Osteoblast (primary cell): ENCODE measurements at places on chromosomes 1 and 21. TPM values are rescaled to one million over a fixed set of nuclear protein-coding genes. Genes with fewer than 3 reads are reported as not detected.

DNA sequence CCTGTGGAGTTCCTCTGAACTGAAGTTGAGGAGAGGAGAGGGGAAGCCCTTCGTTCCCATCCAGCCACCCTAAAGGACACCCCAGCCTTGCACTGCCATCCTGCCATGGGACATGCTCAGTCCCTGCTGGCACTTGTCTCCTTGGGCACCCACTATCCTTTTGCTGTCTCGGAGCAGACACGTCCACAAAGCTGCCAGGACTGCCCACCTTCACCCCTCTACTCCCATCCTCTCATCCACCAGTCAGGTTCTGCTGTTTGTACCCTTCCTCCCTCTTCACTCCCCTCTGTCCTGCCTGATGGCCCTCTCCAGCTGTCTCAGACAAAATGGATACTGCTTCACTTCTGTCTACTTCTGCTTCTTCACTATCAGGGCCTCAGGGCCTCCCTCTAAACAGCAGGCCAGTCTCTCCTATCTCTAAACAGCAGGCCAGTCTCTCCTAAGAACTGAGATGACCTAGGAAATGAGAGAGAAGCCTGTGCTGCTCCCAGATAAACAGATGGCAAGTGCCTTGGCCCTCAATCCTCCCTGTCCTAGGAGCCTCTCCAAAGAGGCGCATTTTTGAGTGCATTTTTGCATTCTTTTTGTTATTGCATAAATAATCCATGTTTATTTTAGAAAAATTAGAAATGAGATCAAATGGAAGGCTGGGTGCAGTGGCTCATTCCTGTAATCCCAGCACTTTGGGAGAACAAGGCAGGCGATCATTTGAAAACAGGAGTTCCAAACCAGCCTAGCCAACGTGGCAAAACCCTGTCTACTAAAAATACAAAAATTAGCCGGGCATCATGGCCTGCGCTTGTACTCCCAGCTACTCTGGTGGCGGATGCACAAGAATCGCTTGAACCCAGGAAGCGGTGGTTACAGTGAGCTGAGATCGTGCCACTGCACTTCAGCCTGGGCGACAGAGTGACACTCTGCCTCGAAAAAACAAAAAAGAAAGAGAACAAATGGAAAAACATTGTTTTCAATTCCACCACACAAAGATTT is 4.4 kb upstream of the PYCR2 start:
- H3K4me1 ChIP-seq = peaks cover 5% of the 10 kb centered on the region
- no peak overlapping the region for H3K4me3 ChIP-seq
- H3K36me3 ChIP-seq = no peaks in the 10 kb centered on the region
- no peaks in the 10 kb centered on the region for H3K27me3 ChIP-seq
- no peak overlapping the region for H3K27ac ChIP-seq

- H3K36me3 ChIP-seq = no peaks in the 10 kb centered on the region
- no peak overlapping the region for H3K27ac ChIP-seq
- peaks cover 12% of the 10 kb centered on the region for H3K4me1 ChIP-seq
Measured at GRCh38 chr1:180231506-180231921, 1.4 kb downstream of the LHX4 start.

DNA sequence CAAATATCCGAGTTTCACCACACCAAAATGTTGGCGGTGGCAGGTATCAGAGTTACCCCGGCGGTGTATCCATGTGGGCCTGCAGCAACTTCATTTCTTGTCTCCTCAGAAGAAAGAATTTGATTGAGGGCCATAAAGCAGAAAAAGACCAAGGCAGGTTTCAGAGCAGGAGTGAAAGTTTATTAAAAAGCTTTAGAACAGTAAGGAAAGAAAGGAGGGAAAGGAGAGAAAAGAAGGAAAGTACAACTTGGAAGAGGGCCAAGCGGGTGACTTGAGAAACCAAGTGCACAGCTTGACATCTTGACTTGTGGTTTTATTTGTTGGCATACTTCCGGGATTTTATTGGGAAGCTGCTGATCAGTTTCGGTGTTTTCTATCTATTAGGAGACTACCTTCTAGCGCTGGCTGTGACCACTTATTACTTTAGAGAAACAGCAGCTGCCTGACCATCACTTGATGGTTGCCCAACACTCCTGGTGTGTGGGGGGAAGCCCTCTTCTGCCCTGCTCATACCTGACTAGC is 75.5 kb upstream of the RAB3GAP2 start:
- H3K4me1 ChIP-seq = no peaks in the 10 kb centered on the region
- H3K36me3 ChIP-seq = no peaks in the 10 kb centered on the region
- no peak for DNase-seq
- no peak overlapping the region for H3K27ac ChIP-seq

DNA sequence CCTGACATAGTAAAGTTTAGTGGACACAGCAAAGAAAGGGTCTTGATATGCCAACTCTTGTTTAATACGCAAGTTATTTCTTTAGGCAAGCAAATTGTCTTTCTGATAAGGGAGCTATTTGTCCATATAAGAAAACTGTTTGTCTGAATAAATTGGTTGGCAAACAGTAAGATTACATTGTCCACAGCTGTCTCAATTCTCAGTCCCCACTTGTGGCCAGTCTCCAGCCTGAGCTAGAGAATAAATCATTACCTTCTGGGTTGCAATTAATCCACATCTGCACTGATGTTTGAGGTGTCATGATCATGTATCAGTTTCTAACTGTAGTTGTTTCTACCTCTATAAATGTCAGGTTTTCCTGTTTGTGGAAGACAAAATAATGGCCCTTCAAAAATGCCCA is 60.0 kb upstream of the TNR start:
- DNase-seq = no peak
- no peak overlapping the region for H3K27ac ChIP-seq
- H3K4me1 ChIP-seq = no peaks in the 10 kb centered on the region
- no peak overlapping the region for H3K4me3 ChIP-seq
- no peaks in the 10 kb centered on the region for H3K36me3 ChIP-seq

DNA sequence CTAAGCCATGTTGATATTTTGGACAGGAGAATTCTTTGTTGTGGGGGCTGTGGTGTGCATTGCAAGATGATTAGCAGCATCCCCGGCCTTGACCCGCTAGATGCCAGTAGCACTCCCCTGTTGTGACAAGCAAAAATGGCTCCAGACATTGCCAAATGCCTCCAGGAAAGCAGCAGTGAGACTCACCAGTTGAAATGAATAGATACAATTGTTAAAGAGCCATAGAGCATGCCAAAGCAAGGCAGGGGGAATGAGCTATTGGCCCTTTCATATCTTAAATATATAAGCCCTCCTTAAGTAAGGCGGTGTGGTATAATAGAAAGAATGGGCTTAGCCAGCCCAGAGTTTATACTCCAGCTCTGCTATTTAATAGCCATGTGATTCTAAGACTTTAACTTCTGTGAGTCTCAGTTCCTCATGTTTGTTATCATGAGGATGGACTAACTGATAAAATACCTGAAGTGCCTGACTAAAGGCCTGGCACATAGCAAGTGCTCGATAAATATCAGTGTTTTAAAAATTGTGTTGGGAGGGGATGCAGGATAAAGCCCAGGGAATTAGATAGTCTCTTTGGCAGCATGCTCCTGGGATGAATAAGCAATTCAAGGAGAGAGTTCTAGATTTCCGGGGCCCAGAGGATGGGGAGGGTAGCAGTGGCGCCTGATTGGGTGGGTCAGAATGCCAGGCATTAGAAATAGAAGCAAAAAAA is 21.1 kb upstream of the RGS4 start:
- DNase-seq = no peak
- H3K4me1 ChIP-seq = no peaks in the 10 kb centered on the region

- H3K36me3 ChIP-seq = no peaks in the 10 kb centered on the region
- no peak overlapping the region for H3K27ac ChIP-seq
Measured at GRCh38 chr1:110130989-110131388, 18.7 kb downstream of the UBL4B start.

DNA sequence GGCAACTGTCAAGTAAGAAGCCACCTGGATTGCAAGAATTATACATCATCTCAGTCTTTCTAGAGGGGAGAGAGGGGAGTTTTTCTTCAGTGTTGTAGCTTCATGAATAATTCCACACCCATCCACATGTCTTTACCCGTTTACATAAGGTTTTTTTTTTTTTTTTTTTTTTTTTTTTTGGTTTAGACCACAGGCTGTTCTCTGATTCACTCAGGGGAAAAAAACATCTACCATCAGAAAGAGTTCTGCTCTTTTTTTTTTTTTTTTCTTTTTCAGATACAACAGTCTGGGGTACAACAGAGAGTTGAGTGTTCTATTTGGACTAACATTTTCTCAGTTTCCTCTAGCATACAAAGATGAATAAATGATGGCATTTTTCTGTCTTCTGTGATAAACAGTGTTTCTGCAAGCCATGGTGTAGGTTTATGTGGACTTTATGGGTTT is 4.9 kb upstream of the KIF14 start:
- H3K27ac ChIP-seq = no peak overlapping the region
- H3K36me3 ChIP-seq = no peaks in the 10 kb centered on the region
- H3K27me3 ChIP-seq = no peaks in the 10 kb centered on the region
- H3K4me1 ChIP-seq = no peaks in the 10 kb centered on the region

- DNase-seq = no peak
- no peaks in the 10 kb centered on the region for H3K4me1 ChIP-seq
- H3K27me3 ChIP-seq = no peaks in the 10 kb centered on the region
- H3K4me3 ChIP-seq = no peak overlapping the region
Measured at GRCh38 chr1:30535595-30536325, 187.6 kb downstream of the MATN1 start.

DNA sequence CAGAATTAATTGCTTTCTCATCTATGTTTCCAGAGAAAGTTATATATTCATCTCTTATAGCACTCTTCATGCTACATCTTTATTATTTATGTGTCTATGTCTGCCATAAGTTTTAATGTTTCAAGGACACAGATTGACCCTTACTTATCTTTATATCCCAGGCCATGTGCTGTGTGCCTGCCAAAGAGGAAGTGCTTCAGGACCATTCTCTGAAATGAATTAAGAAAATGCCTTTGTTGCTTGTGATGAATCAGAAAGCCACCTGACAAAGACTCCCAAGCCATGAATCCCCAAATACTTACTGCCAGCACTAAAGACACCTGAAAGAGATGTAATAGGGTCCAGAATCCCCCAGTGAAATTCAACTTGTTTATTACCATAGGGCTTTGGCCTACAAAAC is 342.1 kb upstream of the C1orf87 start:
- H3K27ac ChIP-seq = no peak overlapping the region
- H3K4me3 ChIP-seq = no peak overlapping the region
- H3K36me3 ChIP-seq = no peaks in the 10 kb centered on the region
- no peaks in the 10 kb centered on the region for H3K4me1 ChIP-seq
- no peaks in the 10 kb centered on the region for H3K27me3 ChIP-seq
- no peak for DNase-seq

DNA sequence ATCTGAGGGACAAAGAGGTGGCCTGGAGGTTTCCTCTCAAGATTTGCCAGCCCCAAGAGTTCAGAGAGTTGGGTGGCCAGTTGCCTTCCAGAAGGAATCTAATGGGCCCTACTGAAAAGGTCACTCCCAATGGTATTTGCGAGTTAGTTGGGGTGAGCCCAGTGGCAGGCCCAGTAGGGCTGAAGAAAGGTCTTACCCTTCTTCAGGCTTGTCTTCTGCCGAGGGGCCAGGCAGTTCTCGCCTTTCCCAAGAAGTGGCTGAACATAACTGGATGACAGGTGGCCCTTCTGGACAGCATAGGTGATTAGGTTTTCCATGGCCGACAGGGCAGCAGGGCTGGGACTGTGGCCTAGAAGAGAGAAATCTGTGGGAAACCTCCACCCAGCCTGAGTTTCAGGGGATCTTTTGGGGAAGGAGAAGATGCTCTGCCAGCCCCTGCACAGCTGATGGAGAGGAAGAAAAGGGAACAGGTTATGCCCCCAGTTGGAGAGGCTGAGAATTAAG is 7.2 kb downstream of the PGLYRP4 start:
- no peak overlapping the region for H3K4me3 ChIP-seq
- no peaks in the 10 kb centered on the region for H3K36me3 ChIP-seq
- H3K27me3 ChIP-seq = peaks cover 12% of the 10 kb centered on the region
- no peak overlapping the region for H3K27ac ChIP-seq

DNA sequence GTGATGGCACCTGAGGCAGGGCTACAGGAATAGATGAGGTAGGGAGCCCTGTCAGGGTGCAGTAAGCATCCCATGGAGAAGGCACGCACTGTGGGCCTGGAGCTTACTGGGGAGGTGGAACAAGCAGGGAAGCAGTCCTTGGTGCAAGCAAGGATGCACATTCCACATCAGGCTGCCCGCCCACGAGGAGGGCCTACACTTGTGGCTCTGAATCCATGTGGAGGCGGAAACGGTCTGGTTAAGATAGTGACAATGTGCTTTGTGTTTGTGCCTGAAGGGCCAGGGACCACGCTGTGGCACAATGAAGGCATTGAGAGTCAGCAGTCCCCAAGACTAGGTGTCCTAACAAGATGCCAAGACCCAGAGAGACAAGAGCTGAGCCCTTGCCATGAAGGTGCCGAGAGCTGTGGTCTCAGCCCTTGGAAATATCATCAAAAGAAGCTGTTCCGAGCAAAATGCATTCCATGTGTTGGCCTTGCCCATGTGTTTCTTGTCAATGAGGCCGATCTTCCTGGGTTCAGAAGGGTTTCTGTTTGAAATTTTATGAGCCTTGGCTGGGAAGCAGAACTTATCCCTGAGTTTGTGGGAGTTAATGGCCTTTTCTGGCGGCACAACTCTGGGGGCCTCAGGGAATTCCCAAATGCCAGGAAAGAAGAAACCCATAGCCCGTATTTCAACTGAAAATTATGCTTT is 111.9 kb downstream of the NGF start:
- no peak overlapping the region for H3K27ac ChIP-seq
- no peaks in the 10 kb centered on the region for H3K36me3 ChIP-seq
- H3K27me3 ChIP-seq = no peaks in the 10 kb centered on the region
- H3K4me3 ChIP-seq = no peak overlapping the region
- no peak for DNase-seq
- H3K4me1 ChIP-seq = peaks cover 15% of the 10 kb centered on the region

- H3K4me1 ChIP-seq = peaks cover 19% of the 10 kb centered on the region
- DNase-seq = peak; percentile 51
- no peaks in the 10 kb centered on the region for H3K27me3 ChIP-seq
- H3K4me3 ChIP-seq = peak overlapping the region; percentile 86
- H3K27ac ChIP-seq = peak overlapping the region; percentile 58
- peaks cover 10% of the 10 kb centered on the region for H3K36me3 ChIP-seq
Measured at GRCh38 chr1:117930484-117930883, 945 bp downstream of the WDR3 start.

GRCh38 chr1:33276573-33277298 is 20.4 kb downstream of the ZNF362 start:
- no peaks in the 10 kb centered on the region for H3K27me3 ChIP-seq
- H3K4me3 ChIP-seq = no peak overlapping the region
- H3K27ac ChIP-seq = no peak overlapping the region
- no peaks in the 10 kb centered on the region for H3K4me1 ChIP-seq

The APCS gene
- not detected in 2 replicates for total RNA-seq

The LAX1 gene
- 0.29 TPM in 1 of 2 replicates, not detected in the other for total RNA-seq

The FTCD gene
- total RNA-seq = 0.29 and 0.36 TPM in 2 replicates

The ADCY10 gene
- total RNA-seq = 0.29 and 0.36 TPM in 2 replicates

The PEAR1 gene
- total RNA-seq = 17.0 and 21.2 TPM in 2 replicates
